ENCODE measurements at places on chromosomes 7 and 10.

DNA sequence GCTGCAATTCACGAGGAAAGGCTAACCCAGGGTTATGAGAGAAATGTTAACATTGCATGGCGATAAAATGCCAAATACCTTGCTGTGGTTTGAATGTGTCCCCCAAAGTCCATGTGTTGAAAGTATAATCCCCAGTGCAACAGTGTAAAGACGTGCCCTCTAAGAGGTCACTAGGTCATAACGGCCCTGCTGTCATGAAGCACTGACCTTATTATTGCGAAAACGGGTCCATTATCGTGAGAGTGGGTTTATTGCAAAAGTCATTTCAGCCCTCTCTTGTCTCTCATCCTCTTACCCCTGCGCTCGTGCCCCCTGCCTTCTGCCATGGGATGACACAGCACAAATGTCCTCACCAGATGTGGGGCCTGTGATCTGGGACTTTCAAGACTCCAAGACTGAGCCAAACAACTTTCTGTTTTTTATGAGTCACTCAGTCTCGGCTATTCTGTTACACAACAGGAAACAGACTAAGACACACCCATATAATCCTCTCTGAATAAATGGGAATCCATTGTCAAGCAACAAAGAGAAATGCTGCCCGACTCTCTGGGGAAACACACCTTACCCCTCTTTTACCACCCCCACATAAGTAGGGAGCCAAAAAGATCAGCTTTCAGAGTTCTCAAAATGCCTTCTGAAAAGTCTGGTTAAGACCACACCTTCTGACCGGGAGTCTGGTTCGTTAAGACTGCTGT is 73.1 kb upstream of the UCN3 start:
- peak; percentile 3 for DNase-seq

GRCh38 chr7:138903186-138903820 is 77.9 kb downstream of the KIAA1549 start:
- DNase-seq: no peak

DNA sequence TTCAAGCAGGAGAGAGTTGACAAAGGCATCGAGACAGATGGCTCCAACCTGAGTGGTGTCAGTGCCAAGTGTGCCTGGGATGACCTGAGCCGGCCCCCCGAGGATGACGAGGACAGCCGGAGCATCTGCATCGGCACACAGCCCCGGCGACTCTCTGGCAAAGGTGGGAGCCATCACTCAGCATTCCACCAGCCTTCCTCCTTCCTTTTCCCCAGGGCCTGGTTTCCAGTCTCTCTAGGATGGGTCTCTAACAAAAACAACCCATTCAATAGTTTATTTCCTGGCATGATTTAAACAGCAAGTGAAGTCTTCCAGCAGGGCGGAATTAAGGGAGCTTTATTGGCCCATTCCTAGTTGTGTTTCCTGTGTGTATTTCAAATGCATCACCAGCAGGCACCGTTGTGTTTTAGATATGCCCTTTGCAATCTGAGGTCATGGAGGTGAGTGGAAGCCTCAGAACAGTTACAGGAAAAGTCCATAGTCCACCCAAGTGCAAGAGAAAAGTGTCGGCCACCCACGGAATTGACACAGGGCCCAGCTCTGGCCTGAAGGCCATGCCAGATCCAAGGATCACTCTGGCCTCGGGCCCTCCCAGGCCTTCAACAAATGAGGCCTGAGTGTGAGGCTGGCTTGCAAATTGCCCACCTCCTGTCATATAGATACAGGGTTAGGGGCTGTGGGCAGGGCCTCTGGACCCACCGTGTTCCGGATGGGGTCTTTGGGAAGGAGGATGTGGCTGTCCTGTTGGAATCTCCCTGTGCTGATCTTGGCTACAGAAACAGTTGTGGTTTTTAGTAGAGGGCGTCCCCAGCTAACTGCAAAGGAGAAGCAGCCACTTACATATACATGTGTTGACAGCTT is 46.9 kb upstream of the TRIM8 start:
- no peak for DNase-seq

- DNase-seq: no peak
Observed at GRCh38 chr10:86162036-86162435, 204.6 kb downstream of the GRID1 start.

DNA sequence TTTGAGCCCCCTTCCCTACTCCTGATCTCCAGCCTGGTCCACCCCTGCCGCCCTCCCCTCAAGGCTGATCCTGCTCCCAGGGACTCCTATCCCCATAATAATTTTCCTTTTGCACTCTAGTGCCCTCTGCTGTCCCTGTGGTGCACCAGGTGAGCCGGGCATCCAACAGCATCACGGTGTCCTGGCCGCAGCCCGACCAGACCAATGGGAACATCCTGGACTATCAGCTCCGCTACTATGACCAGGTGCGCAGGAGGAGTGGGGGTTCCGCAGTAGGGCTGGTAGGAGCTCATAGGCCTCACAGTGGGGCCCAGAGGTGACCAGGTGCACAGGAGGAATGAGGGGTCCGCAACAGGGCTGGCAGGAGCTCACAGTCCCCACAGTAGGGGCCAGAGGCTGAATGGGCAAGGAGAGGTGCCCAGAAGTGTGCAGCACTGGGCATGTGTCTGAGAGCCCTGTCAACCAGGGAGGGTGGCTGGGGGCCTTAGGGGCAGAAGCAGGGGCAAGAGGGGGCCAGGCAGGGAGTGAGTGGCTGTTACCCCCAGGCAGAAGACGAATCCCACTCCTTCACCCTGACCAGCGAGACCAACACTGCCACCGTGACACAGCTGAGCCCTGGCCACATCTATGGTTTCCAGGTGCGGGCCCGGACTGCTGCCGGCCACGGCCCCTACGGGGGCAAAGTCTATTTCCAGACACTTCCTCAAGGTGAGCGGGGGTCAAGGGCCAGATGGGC is 11.7 kb downstream of the EPHB6 start:
- peak; percentile 57 for DNase-seq

GRCh38 chr10:52229291-52229931 is 84.7 kb upstream of the DKK1 start:
- DNase-seq: no peak

DNA sequence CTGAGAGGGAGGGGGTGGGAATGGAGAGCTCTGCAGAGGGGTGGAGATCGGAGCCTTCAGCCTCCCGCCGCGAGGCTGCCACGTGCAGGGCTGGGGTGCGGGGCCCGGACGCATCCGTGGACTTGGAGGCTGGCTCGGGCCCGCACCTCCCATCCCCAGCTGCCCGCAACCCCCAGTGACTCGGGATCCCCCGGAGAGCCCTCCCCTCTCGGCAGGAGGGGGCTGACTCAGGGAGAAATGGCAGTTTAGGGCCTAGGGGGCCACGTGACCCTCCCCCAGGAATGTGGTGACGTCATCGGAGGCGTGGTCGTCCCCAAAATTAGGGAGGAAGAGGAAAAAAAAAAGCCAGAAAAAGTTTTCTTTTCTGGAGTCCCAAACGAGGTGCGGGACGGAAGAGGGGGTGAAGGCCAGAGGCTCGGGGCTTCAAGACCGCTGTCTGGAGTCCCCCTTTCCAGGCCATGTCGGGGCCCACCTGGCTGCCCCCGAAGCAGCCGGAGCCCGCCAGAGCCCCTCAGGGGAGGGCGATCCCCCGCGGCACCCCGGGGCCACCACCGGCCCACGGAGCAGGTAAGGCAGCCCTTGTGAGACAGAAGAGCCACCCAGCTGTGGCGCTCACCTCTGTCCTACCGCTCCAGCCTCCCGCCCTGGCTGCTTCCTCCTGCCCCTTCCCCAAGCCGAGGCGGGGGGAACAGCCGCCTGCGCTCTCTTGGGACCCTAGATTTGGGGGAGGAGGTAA is at the start of gene TRIP6:
Gene TRIP6, plus strand, starts transcription at position 348 of the 736 bp plus-strand sequence. Its CDS starts 111 bp downstream, at position 459.
- peak; percentile 96 for DNase-seq

Data from eye (tissue), 1 donor.